ENCODE measurements at places on chromosomes 13 and 19.

- DNase-seq: no peak
Observed at GRCh38 chr19:30898353-30899103, 450.7 kb downstream of the TSHZ3 start.

- DNase-seq: no peak
Observed at GRCh38 chr13:87536899-87537298, 134.3 kb upstream of the SLITRK5 start.

DNA sequence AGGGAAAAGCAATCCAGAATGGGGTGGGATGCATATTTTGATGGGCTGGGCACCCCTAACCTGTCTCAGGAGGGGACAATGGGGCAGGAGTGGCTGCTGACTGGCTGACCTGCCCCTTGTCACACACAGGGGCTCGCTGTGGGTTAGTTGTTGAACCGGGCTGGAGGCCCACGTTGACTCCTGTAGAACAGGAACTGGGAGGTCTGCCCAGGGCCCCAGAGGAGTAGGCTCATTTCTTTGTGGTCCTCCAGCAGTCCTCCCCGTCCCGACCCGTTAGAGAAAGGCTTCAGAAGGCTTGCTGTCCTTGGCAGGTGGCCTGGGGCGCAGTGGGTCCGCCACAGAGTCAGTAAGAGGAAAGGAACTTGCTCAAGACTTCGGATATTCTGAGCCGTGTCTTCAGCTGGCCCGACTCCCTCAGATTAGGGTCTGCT, 70.1 kb downstream of the COL4A1 start:
- no peak for DNase-seq

GRCh38 chr19:38685666-38686529, 38.4 kb downstream of the ACTN4 start:
- no peak for DNase-seq

- no peak for DNase-seq
Observed at GRCh38 chr13:105370011-105370650, 1165.3 kb downstream of the EFNB2 start.

DNA sequence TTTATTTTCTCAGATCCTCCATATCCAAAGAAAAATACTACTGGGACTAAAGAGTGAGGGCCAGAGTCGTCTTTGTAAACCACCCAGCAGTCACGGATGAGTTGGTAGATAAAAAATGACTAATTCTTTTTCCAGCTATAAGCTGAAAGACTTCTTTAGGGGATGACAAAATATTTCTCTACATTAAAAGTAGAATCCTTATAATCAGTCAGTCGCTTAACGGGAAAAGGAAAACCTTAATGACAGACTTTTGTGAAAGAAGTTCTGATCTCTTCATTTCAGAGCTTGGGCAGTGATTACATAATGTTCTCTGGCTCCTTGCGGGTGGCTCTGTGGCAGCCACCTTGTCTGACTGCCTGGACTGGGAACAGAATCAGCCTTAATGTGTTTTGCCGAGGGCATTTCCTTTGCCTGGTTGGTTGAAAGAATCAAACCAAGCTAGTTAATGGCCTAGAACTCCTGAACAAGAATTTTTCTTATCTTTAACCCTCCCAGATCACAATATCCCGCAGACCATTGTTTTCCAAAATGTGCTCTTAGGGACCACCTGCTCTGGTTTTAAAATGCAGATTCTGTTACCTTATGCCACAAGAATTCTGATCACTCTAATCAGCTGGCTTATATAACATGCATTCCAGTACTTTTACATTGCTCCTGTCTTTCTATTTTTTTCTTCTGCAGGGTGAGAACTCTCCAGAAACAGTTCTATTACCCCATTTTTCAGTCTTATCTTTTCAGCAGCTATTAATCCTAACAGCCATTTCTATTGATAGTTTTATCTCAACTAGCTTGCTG, 2.5 kb downstream of the ITM2B start:
- no peak for DNase-seq

GRCh38 chr13:111472559-111473460, 152.4 kb downstream of the TEX29 start:
- no peak for DNase-seq

- no peak for DNase-seq
Observed at GRCh38 chr19:1847684-1848398, 442 bp downstream of the REXO1 start.

GRCh38 chr19:51002542-51003311, 1.3 kb upstream of the KLK8 start:
- no peak for DNase-seq

GRCh38 chr13:107284173-107284572, 716.2 kb upstream of the ARGLU1 start:
- no peak for DNase-seq

- no peak for DNase-seq
Observed at GRCh38 chr19:51803519-51803918, 8.6 kb downstream of the FPR3 start.

GRCh38 chr19:38507551-38508127, 74.1 kb downstream of the RYR1 start:
- DNase-seq: no peak

DNA sequence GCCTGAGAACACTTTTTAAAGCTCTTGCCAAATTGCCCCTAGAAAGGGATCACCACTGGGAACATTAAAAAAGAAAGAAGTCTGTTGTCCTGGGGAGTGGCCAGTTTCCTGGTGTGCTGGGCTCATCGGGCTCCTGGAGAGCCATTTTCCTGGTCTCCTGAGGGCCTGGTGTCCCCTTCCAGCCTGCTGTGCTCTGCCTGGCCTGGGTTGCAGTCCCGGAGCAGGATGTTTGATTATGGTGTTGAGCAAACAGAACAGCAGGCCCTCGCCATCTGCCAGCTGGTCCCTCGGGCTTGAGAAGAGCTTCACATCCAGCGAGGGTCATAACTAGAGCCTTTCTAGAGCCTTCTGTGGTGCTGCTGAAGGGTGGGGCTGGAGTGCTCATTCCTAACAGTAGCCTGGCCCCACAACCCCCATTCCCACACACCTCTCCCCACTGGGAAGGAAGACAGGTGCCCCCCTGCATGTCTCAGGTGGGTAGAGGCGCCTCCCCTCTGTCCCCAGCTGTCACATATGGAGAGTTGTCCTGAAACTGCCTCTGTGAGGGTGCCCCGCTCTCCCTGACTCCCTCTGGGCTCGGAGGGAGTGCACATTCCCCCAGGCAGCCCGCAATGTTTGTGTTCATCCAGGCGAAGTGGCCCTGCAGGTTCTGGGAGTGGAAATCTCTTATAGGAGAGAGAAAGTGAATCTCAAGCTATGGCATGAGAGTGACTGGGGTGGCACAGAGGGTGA, 151.1 kb downstream of the SIPA1L3 start:
- DNase-seq: no peak

DNA sequence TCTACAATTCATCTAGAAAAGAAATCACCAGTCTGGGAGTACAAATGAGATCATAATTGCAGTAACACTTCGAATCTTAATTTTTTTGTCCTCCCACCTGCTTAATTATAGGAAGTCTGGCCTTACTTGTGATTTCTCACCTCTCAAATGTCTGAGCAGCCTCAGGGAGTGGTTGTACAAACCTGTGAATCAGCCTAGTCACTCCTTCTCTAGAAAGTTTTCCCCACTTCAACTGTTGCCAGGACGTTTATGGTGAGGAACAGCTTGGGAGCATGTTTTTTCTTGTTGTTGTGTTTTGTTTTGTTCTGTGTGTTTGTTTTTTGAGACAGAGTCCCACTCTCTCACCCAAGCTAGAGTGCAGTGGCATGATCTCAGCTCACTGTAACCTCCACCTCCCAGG, 50.3 kb upstream of the CLDN10 start:
- no peak for DNase-seq

DNA sequence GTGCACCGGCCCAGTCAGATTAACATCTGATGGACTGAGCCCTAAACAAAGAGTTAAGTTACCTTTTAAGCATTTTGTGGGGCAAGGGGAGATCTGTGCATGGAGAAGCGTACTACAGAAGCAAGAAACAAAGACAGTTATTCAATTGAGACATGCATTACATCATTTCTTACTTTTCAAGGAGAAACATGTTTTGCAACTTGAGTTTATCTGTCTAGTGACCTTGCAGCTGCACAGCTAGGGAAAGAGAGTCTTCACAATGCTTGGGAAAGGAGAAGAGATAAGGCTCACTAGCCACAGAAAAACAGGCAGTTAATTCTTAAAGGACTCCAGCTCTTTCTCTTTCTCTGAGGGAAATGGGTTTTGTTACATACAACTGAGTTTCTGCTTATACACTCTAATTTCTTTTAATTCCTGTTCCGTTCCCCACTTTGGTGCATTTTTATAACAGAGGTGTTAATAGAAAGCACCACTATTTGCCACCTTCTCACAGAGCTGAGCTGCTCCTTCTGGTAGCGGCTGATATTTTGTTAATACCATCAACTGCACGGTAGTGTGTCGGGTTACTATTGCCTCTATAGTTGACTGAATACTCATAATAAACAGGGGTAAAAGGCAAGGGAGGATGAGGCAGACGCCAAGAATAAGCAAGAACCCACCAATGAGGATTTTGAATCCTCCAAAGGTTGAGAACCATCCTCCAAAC, 55.9 kb downstream of the ZNF431 start:
- DNase-seq: no peak

GRCh38 chr13:98842070-98842469, 89.6 kb upstream of the SLC15A1 start:
- DNase-seq: no peak

DNA sequence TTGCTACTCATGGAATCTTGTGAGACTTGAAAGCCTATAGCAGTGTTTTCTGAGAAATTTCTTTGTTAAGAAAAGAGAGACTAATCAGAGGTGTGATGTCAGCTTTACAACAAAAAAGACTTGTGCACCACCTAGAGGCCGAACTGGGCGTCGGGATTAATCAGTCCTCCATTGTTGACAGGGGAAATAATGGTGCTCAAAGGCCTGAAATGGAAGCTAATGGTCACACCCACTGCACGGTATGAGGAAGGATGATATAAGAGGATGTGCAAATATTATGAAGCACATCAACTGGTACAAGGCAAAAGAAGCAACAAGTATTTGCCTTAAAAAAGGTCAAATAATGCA, 480.2 kb upstream of the MIR17HG start:
- peak; percentile 5 for DNase-seq

DNA sequence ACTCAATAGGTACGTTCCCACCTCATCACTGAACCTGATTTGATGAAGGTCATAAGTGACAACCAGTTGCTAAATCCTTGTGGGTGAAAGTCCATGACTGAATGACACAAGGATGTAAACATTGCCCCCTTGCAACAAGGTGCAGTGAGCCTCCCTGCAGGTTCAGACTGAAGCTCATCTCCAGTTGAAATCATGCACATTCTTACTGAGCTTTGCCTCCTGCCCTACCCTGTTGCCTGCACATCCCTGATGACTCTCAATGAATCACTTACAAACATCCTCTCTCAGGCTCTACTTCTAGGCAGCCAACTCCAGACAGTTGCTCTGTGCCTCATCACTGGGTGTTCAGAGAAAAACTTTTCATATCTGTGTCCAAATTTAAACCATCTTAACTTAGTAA, 42.5 kb upstream of the ARGLU1 start:
- no peak for DNase-seq

GRCh38 chr13:45733361-45733760, 31.2 kb downstream of the CBY2 start:
- no peak for DNase-seq

DNA sequence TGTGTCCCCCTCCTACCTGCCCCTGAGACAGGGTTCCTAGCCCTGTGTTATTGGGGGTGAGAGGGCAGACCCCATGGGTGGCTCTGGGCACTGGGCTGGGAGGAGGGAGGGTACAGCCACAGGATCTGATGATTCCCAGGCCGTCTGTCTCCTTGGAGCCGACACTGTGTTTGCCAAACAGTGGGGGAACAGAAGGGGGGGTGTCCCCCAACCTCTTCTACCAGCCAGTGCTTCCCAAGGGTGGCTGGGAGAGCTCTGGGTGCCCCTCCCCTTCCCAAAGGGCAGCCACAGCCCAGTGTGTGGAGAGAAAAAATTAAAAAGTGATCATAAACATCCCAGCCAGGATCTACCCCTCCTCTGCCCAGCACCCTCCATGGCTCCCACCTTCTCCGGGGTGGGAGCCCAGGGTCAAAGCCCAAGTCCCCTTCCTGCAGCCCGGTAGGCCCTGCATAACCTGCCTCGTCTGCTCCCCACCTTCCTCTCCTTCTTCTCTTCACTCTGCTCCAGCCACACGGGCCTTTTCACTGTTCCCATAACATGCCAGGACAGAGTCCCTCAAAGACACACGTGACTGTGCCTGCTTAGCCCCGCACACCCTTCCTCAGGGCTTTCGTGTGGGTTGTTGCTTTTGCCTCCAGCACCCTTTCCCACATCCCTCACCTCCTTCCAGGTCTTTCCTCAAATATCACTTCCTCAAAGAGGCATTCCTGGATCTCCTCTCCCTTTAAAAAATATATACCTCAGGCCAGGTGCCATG, 1.4 kb upstream of the PLIN4 start:
- DNase-seq: no peak

DNA sequence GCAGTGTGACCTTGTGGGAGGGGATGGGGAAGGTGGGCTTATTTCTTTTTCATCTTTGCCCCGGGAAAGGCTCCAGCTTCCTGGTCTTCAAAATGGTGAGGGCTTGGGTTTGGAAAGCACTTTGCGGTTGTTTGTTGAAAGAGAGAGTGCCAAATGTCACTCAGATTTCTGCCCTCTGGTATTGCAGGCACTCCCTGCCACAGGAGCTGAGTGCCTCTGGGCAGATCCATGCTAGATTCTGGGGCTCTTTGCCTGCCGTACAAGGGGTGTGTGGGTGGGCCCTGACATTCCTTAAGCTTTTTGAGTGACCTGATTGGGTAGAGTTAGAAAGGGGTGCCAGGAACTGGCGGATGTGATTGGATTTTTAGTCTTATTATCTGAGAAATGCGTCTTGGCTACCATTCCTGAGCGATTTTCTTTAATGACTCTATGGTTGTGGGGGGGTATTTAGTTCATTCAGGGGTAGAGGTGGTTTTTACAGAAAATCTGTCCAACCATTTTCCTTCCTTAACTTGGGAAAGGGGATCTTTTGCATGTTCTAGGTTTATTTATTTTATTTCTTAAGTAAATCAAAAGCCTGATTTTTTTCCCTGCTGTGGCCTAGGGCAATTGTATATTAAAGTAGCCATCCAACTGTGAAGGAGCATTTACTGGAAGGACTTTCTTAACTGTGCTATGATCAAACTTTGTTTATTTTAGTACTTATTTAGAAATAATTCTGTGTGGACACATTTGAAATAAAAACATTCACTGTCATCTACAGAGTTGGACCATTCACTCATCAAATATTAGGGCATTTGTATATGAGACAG, 3.2 kb downstream of the ARHGAP35 start:
- no peak for DNase-seq

All from CD4-positive, alpha-beta T cell treated with Interleukin-2 at 100 ng/mL for 4 hours (primary cell).